Endothelial cell of umbilical vein (primary cell): ENCODE measurements at places on chromosomes 3 and 15. TPM values are rescaled to one million over a fixed set of nuclear protein-coding genes. Genes with fewer than 3 reads are reported as not detected.

DNA sequence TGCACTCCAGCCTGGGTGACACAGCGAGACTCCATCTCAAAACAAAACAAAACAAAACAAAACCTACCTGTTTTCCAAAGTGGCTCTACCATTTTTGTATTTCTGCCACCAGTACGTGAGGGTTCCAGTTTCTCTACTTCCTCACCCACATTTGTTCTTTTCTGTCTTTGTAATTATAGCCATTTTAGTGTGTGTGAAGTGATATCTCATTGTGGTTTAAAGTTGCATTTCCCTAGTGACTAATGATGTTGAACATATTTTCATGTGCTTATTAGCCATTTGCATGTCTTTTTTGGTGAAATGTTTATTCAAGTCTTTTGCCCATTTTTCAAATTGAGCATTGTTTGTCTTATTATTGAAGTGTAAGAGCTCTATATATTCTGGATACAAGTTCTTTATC lies 50.7 kb downstream of the TRA2B start:
- no peak for DNase-seq

GRCh38 chr3:40128166-40128565 lies 181.3 kb upstream of the EIF1B start:
- no peak for DNase-seq

DNA sequence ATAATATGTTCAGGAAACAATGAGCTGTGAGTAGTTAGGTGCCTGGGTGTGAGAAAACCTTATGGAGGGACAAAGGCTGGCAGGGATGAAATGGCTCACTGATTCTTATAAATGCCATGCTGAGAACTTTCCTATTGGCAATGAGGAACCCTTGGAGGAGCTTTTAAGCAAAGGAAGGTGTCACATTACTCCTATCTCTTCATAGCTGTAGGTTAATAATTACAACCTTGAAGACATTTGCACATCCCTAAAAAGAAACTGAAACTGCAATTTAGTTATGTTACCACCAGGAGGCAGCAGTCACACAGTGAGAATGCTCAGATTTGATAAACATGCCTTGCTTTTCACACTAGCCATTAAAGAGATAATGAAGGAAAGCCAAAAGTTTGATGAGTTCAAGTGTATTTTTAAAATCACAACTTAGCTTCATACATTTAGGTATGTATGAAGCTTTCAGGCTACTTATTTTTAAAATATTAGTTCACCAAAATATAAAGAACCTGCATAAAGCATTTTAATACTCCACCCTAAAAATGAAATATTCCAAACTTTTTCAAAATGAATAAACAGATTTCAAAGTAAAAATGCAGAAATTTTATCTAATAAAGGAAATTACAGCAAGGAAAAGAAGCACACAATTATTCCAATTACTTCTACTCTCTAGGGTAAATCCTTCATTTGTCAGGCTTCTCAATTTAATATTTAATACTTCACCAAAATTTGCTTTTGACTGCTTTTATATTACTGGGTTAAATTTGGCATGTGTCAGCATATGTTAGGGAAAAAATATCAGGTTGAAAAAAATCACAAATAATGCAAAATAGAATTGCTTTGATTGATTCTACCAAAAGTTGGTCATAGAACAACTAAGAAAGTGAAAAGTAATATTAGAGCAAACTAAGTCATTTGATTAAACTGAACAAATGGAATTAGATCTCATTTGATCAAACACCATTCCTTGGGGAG lies 136.9 kb upstream of the SLC2A2 start:
- no peak for DNase-seq

GRCh38 chr15:77547801-77548588 lies 84.7 kb downstream of the LINGO1 start:
- DNase-seq, result no peak

- DNase-seq, result no peak
Observed at GRCh38 chr3:67937498-67938118, 283.2 kb upstream of the SUCLG2 start.

DNA sequence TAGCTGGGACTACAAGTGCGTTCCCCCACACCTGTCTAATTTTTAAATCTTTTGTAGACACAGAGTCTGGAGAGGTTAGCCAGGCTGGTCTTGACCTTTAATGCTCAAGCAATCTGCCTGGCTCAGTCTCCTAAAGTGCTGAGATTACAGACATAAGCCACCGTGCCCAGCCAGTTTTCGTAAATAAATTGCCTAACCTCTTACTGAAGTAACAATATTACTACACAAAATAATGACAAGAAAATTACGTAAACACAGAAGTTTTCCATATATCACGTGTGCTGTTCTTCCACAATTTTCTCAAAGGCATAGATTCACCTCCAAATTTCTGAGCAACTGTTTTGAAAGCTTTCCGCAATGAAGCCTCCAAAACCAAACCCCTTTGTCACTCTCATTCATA lies 58.1 kb upstream of the PROK2 start:
- DNase-seq, result no peak

DNA sequence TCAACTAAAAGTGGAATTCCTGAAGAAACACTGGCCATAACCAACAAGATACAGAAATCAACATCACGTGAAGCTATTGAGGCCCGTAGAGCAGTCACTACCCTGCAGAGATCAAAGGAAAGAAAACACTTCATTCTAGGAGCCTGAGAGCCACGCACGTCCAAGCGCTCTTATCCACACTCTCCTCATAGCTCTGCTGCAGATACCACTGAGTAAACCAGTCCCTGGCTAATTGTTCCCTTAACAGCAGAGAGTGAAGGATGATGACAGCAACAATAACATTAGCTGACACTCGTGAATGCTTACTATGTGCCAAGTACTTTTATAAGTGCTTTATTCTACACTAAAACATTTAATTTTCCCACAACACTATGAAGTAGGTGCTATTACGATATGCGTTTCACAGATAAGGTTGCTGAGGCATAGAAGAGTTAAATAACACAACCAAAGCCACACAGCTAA lies 271.0 kb upstream of the GADL1 start:
- peak; percentile 90 for DNase-seq

DNA sequence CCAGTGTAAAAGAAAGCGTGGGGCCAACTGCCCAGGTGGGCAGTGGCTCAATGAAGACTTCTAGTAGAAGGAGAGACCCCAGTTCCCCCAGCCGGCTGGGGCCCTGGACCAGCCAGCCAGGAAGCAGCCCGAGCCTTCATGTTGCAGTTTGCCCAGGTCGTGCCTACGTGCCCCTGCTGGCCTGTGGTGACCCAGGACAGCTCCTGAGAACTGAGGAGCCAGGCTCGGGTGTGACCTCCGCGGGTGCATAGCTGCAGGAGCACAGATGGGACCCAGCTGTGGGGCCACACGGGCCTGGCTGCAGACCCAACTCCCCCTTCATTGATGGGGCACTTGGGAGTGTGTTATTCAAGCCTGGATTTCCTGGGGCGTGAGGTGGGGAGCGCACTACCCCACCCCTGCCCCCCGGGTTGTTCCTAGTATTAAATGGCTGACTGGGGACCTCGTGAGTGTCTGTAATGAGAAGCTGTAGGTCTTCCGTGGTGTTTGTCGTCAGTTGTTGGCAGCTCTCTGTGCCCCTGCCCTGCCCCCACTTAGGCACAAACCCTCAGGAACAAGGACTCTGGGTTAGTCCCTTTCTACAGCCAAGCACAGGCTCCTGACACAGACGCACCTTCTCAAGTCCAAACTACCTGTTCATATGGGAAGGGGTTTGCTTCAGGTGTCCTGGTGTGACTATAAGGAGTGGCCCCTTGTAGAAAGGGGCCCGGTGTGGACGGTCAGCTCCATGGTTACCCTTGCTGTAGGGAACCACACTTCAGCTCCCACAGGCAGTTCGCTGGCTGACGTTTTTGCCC lies 39.1 kb downstream of the IDH2 start:
- no peak for DNase-seq

GRCh38 chr3:81437683-81438082 lies 323.8 kb downstream of the GBE1 start:
- DNase-seq, result no peak

DNA sequence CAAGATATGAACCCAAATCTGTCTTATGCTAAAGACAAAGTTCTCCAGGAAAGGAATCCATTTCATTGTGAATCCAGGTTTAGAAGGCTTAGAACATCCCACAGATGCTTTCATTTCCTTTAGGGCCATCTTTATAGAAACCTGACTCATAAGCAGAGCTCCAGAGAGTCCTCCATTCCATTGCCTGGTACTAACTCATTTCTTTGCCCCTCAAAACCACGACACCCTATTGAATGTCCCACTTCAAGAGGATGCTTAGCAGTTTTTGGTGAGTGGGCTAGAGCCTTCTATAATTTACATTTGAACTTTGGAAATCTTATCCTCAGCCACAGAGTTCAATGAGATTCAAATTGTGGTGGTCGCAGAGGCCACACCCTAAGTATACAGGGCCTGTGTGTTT lies 325.0 kb downstream of the NTRK3 start:
- no peak for DNase-seq

DNA sequence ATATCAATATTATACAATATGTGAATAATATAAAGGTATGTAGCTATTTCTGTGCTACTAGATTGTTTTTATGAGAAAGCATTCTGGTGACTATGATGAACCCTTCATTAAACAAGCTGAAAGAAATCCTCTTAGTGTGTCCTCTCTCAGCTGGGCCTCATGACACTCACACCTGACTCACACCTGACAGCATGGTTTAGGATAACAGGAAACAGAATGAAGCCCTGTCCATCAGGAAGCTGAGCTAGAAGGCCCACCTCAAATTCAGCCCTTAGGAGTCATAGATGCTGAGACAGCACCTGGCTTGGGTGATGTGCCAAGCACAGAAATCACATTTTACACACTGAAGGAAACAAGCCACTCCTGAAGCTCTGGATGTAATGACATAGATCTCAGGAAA lies 30.8 kb downstream of the CHCHD4 start:
- no peak for DNase-seq

Gene GRK7
- not detected in 2 replicates for polyA plus RNA-seq

Gene SPATA12
- polyA plus RNA-seq, result 0.13 and 0.18 TPM in 2 replicates

Gene CCPG1
- polyA plus RNA-seq, result 12.9 and 19.1 TPM in 2 replicates

Gene SEMA7A
- polyA plus RNA-seq, result 2.0 and 3.0 TPM in 2 replicates

Gene CDHR4
- 0.19 TPM in 1 of 2 replicates, not detected in the other for polyA plus RNA-seq

Gene SLC28A2
- not detected in 2 replicates for polyA plus RNA-seq

Gene PRTG
- polyA plus RNA-seq, result 3.0 and 3.4 TPM in 2 replicates

Gene PLSCR5
- not detected in 2 replicates for polyA plus RNA-seq

Gene SLC12A8
- 0.62 and 0.90 TPM in 2 replicates for polyA plus RNA-seq
